ENCODE measurements at places on chromosomes 11 and 22. TPM values are rescaled to one million over a fixed set of nuclear protein-coding genes. Genes with fewer than 3 reads are reported as not detected.

- DNase-seq = no peak
Measured at GRCh38 chr11:76765863-76766350, 17.2 kb upstream of the TSKU start.

DNA sequence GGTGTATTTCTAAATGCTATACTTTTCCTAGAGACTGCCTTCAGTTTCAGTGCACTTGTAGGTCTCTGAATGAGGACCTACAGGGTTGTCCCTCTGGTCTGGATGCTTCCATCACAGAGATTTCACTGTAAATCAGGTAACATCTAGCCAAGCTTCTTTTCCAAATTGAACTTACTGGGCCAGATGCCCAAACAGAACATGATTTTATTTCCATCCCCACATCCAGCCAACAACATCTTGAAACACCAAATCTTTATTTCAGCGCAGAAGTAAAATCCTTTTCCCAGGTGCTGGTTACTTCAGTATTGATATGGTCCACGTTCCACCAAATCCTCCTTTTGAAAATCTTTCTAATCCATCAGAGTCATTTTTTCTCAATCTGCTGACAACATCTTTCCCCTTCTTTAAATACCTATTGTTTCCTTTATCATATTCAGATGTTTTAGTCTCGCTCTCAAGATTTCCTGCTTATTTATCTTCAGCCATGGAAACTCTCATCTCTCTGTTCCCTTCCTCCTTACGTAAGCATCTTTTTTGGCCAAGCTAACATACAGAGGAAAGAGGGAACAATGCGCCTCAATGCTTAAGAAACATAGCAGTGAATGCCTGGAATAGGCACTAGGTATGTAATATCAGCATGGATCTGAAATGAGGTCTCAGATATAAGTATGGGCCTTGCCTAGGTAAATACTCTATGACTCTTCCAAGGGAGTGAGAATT lies 201.2 kb upstream of the MTNR1B start:
- DNase-seq = no peak

GRCh38 chr22:37058917-37059701 lies 7.6 kb downstream of the KCTD17 start:
- no peak for DNase-seq

- DNase-seq = no peak
Measured at GRCh38 chr11:112836256-112836602, 125.0 kb upstream of the NCAM1 start.

DNA sequence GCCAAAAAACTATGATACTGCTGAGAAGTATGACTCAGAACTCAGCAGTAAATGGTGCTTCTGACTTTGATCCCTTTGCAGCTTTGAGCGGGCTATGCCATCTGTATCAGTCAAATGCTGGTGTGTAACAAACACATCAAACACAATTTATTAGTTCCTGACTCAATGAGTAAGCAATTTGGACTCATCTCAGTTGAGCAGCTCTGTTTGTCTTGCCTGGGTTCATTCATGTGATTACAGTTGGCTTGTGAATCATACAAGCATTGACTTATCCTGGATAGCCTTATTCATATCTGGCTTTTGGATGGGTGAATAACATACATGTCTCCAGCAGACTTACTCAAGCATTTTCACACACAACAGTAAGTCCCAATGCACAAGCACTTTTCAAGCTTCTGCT lies 858.8 kb downstream of the METTL15 start:
- no peak for DNase-seq

DNA sequence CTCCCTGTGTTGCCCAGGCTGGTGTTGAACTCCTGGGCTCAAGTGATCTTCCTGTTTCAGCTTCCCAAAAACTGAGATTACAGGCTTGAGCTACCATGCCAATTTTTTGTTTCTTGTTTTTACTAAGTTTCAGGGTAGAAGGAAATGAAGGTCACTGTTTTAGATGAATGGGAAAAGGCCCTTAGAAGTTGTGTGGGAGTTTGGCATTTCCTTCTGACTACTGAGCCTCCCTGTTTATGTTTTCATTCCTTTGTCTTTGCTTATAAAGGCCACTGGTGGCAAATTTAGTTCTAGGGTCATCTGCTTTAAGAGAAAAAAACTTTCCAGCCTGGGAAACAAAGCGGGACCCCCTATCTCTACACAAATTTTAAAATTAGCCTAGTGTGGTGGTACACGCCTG lies 22.1 kb downstream of the SRPRA start:
- DNase-seq = peak; percentile 49

- no peak for DNase-seq
Measured at GRCh38 chr22:48369789-48370507, 1457.7 kb downstream of the BRD1 start.

- DNase-seq = no peak
Measured at GRCh38 chr22:11066458-11067285, 4461.3 kb upstream of the OR11H1 start.

The CD3D gene
- not detected for total RNA-seq

The RAG2 gene
- not detected for total RNA-seq

The OR52N4 gene
- total RNA-seq = not detected

All from A673 (cell line).